Nephron progenitor cell (in vitro differentiated cells): ENCODE measurements at places on chromosomes 12 and 14.

GRCh38 chr12:102549691-102550090, 69.3 kb upstream of the IGF1 start:
- H3K36me3 ChIP-seq = no peaks in the 10 kb centered on the region
- DNase-seq = no peak
- H3K4me3 ChIP-seq = no peak overlapping the region
- no peaks in the 10 kb centered on the region for H3K4me1 ChIP-seq
- no peaks in the 10 kb centered on the region for H3K27me3 ChIP-seq

- H3K27me3 ChIP-seq = no peaks in the 10 kb centered on the region
- H3K4me1 ChIP-seq = peaks cover 4% of the 10 kb centered on the region
- H3K36me3 ChIP-seq = no peaks in the 10 kb centered on the region
- H3K27ac ChIP-seq = no peak overlapping the region
- DNase-seq = no peak
- H3K4me3 ChIP-seq = no peak overlapping the region
Measured at GRCh38 chr12:28975564-28976340, 173.3 kb upstream of the FAR2 start.

DNA sequence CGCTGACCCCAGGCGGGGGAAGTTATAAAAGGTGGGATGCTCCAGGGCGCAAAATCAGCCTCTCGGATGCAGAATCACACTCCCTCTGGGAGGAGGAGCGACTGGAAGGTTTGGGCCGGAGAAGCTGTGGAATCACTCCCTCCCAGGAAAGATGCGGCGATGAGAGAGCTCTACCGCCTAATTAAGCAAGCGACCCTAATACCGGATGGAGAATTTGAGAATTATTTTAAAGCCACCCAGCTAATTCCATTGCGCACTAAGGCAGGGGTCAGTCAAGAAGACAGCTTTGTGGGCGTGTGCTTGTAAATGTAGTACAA, 1.9 kb downstream of the COL2A1 start:
- H3K4me1 ChIP-seq = peaks cover 77% of the 10 kb centered on the region
- H3K27ac ChIP-seq = peak overlapping the region; percentile 97
- H3K36me3 ChIP-seq = peaks cover 32% of the 10 kb centered on the region
- peaks cover 26% of the 10 kb centered on the region for H3K27me3 ChIP-seq

- H3K27me3 ChIP-seq = peaks cover 16% of the 10 kb centered on the region
- no peak overlapping the region for H3K4me3 ChIP-seq
- H3K27ac ChIP-seq = no peak overlapping the region
- peaks cover 28% of the 10 kb centered on the region for H3K4me1 ChIP-seq
- H3K36me3 ChIP-seq = no peaks in the 10 kb centered on the region
- no peak for DNase-seq
Measured at GRCh38 chr14:105069871-105070759, 4.9 kb upstream of the GPR132 start.

DNA sequence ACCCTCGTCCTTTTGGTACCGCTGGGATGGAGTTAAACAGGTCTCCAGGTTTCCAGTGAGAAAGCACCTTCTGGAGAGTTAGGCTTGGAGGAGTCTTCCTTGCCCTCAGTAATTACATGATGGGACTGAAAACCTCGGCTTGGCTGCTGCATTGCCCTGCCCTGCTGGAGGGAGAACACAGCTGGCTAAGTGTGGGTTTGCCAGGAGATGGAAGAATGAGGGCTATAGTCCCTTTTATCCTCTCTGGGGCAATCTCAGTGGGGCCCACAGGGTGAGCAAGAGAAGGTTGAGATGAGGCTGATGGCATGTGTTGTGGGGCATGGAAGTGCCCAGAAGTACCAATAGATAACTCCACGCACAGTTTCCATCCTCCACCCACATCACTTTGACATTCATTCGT, 23.2 kb upstream of the MEG3 start:
- no peak for DNase-seq
- peaks cover 13% of the 10 kb centered on the region for H3K27me3 ChIP-seq
- H3K4me1 ChIP-seq = peaks cover 29% of the 10 kb centered on the region
- no peak overlapping the region for H3K27ac ChIP-seq

- DNase-seq = no peak
- H3K36me3 ChIP-seq = no peaks in the 10 kb centered on the region
- H3K27ac ChIP-seq = no peak overlapping the region
- peaks cover 13% of the 10 kb centered on the region for H3K27me3 ChIP-seq
Measured at GRCh38 chr12:129753586-129753985, 150.2 kb downstream of the TMEM132D start.

GRCh38 chr14:76715511-76716081, 45.7 kb upstream of the VASH1 start:
- peaks cover 5% of the 10 kb centered on the region for H3K36me3 ChIP-seq
- peak overlapping the region; percentile 51 for H3K27ac ChIP-seq
- DNase-seq = no peak
- no peaks in the 10 kb centered on the region for H3K27me3 ChIP-seq
- H3K4me1 ChIP-seq = peaks cover 37% of the 10 kb centered on the region
- H3K4me3 ChIP-seq = no peak overlapping the region

GRCh38 chr14:34610101-34610500, 19.8 kb downstream of the SNX6 start:
- no peak for DNase-seq
- H3K4me1 ChIP-seq = no peaks in the 10 kb centered on the region
- no peaks in the 10 kb centered on the region for H3K27me3 ChIP-seq
- no peak overlapping the region for H3K4me3 ChIP-seq
- peak overlapping the region; percentile 64 for H3K27ac ChIP-seq
